Stimulated activated CD4-positive, alpha-beta T cell treated with anti-CD3 and anti-CD28 coated beads, Interleukin-1b, Interleukin-23, amount 100 ng/mL, for 48 hours (primary cell): ENCODE measurements at places on chromosomes 1 and 21.
A peak's percentile ranks its signal among the peaks of the same experiment; 100 is the strongest.

GRCh38 chr1:211305044-211305443 lies 21.6 kb upstream of the TRAF5 start:
- peak; percentile 69 for DNase-seq

- DNase-seq, result no peak
Observed at GRCh38 chr1:113199760-113200455, 126.9 kb downstream of the LRIG2 start.

GRCh38 chr1:234528074-234528865 lies 49.3 kb upstream of the TARBP1 start:
- no peak for DNase-seq

GRCh38 chr1:114620419-114620818 lies 39.0 kb upstream of the BCAS2 start:
- DNase-seq, result no peak

DNA sequence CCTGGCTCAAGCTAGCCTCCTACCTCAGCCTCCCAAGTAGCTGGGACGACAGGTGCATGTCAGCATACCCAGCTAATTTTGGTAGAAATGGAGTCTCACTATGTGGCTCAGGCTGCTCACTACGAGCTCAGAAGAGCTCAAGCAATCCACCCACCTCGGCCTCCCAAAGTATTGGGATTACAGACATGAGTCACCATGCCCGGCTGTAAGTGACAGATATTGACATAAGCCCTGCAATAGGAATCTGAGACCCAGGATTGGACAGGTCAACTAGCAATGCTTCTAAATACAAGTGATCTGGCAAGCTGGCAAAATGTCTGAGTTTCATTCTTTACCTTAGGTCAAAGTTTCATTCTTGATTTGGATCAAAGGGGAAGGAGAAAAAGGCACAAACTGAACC lies 40.5 kb upstream of the H6PD start:
- DNase-seq, result no peak

DNA sequence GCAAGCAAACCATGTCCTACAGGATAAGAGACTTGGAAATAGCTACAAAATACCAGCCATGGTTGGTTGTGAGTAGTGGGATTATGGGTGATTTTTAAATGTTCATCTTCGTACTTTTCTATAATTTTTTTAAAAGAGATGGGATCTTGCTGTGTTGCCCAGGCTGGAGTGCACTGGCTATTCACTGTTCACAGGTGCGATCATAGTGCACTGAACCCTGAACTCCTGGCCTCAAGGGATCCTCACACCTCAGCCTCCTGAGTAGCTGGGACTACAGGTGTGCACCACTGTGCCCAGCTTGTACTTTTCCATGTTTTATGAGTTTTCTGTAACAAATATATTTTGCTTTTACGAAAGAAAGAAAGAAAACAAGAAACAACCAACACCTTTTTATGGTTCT lies 224.2 kb downstream of the FOXD2 start:
- DNase-seq, result no peak

GRCh38 chr1:222754366-222755139 lies 17.6 kb downstream of the FAM177B start:
- DNase-seq, result no peak

GRCh38 chr1:33007190-33008050 lies 29.3 kb downstream of the AK2 start:
- DNase-seq, result no peak

DNA sequence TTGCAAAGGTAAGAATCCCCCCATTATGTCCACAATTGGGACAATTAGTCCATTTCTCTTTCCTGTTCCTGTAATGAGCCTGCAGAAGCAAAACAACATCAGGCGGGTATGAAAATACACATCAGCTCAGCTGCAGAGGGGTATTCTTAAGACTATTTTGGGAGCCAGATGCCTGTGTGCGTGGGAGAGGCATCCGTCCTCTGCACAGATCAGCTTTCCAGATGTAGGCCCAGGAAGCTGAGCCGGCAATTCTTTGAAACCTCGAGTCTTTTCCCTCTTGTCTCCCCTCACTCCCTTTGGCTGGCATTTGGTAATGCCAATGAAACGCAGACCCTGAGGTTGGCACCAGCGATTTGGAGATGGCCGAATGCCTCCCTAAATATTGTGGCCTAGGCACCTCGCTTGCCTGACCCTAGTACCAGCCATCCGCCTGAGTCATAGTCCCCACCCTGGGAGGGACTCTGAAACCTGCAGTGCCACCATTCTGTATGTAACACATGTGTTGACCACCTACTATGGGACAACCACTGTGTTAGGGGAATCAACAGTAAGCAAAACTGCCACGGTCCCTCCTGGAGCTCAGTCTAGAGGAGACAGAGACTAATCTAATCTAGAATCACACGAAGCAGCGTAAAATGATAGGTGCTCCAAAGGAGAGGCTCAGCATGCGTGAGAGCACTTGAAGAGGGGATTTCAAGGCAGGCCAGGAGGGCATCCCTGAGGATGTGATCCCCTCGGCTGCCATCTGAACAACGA lies 603.0 kb downstream of the MATN1 start:
- DNase-seq, result no peak

DNA sequence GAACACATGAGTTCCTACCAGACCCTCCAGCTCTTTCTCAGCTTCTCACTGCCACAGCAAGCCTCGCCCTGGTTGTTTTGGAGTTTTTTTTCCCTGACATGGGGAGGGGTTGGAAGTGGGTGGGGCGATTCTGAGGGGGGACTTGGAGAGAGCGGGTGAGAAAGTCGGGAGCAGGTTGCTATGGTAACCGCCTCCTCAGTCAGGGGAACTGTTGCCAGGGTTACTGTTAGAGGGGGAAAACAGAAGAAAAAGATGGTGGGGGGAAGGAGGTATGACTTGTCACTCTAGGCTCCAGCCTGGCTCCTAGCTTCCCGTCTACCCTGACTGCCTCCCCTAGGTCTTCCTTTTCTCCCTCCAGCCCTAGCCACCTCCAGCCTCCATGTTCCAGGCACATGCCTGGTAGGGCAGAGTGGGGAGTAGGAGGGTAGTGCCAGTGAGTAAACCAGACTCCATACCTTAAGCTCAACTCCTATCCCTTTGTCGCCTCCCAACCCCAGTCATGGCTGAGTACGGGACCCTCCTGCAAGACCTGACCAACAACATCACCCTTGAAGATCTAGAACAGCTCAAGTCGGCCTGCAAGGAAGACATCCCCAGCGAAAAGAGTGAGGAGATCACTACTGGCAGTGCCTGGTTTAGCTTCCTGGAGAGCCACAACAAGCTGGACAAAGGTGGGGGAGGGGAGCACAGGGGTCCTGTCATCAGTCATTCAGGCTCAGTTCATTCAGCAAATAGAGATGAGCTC lies 6.0 kb downstream of the PEA15 start:
- DNase-seq, result no peak

DNA sequence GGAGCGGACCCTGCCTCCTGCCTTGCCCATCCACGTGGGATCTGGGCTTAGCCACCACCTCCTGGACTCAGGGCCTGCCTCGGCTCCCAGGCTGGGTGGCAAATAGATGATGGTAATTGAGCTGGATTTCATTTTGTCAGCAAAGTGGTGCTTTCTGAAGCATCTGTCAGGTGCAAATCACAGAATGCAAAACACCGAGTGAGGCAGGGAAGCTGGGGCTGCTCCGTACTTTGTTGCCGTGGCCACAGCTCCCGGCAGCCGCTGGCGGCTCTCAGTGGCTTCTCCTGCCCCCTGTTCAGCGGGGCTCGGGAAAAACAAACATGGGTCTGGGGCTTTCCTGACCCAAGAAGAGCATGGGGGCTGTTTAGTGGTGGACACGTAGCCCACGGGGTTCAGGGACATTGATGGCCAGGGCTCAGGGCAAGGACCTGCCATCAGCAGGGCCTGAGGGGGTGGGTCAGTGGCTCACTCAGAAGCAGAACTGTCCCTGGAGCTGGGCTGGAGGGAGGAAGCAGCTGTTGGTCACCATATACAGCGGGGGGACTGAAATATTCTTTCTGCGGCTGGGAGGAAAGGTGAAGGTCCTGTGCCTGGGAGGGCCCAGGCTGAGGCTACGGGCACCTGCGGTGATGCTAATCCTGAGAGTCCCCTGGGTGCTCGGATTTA lies 130.0 kb upstream of the VAMP3 start:
- no peak for DNase-seq

DNA sequence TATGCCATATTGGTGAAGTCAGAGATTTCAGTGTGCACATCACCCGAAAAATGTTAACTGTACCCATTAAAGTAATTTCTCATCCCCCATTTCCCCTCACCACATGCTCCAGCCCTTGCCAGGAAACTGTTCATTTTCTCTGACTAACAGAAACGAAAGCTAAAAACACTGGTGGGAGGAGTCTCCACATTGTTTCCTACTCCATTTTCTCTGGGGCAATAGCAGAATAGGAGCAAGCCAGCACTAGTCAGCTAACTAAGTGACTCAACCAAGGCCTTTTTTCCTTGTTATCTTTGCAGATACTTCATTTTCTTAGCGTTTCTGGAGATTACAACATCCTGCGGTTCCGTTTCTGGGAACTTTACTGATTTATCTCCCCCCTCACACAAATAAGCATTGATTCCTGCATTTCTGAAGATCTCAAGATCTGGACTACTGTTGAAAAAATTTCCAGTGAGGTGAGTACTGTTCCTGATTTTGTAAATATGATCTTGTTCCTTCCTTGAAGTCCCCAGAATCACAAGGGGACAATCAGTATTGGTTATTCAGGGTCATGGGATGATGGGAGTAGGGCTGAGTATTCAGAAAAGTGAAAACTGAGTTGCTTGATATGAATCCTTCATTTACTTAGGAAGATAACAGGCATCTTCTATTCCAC lies at the start of gene IFI16:
Gene IFI16, plus strand, starts transcription at position 204 of the 658 bp plus-strand sequence. CDS start 4,774 bp downstream, outside the sequence.
- DNase-seq, result peak; percentile 72

DNA sequence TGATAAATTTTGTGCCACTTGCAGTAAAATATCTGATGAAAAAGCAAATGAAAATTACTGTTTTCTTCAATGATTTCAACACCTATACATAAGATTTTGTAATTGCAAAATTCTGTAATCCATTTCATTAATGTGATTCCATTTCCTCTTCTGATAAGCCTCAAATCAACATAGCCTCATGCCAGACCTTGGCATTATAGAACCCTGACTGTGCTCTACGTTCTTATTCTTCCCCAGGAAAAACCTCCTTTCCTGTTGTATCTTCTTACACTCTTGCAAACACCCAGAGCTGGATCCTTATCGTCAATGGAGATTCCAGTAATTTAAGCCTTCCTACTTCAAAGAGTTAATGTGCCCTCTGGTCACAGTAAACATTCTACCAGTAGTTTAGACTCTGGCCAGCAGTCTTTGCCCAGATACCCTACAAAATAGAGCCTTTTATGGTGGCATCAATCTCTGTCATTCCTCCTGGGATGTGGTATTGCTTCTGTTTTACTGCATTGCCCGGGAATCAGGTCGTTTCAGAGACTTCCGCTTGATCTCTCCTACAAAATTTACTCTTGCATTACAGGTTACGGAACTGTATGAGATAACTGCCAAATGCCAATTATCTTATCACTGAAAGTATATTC lies 48.5 kb upstream of the CHRM3 start:
- DNase-seq, result no peak

DNA sequence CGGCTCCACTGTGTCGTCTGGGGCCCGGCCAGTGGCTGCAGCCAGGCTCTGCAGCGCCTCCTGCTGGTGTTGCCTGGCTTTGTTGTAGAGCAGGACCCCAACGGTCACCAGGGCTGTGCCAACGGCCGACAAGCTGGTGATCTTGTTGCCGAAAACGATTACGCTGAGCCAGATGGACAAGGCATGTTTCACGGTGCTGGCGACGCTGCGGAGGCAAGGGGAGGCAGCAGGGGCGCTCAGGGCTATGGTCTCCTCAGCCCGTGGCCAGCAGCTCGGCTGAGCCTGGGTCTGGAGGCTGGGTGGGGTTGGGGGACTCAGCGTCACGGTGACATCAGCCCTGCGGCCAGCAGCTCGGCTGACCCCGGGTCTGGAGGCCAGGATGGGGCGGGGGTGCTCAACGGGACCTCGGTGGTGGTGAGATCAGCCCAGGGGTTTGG lies 7.0 kb upstream of the CDK11B start:
- peak; percentile 34 for DNase-seq

DNA sequence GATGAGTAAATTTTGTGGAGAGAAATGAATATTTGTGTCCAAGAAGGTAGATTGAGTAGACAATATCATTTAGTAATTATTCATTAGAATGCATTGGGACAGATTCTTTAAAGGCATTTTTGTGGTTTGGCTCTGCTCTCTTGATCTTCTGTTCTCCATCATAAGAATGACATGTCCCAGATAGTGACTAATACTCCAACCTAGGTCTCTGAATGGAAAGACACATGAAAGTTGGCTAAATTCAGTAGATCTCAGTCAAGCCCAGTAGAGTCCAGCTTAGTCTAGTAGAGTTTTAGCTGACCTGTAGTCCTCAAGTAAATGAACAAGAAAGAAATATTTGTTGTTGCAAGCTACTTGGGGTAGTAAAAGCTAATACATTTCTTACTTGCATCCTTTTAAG lies 61.8 kb upstream of the DNAH14 start:
- no peak for DNase-seq

GRCh38 chr1:202692959-202693555 lies 17.2 kb downstream of the SYT2 start:
- peak; percentile 56 for DNase-seq

GRCh38 chr1:225944387-225944786 lies 3.4 kb upstream of the LEFTY2 start:
- no peak for DNase-seq

DNA sequence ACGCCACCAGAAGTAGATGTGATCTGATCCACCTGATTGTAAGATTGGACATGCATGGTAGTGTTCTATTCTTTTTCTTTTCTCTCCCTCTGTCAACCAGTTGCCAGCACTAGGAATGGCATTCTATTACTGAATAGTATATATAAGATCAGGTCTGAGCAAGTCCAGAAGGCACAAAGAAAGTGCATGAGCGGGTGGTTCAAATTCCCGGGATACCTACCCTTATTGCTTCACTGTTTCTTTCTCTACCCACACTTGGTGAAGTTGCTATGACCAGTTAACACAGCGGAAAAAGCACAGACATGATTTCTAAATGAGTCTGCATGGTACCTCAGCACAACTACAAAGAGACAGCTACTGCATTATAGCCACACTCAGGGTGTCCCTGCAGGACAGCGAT lies 64.0 kb downstream of the SLC9A1 start:
- no peak for DNase-seq

- no peak for DNase-seq
Observed at GRCh38 chr1:28927266-28927647, 12.9 kb downstream of the EPB41 start.

GRCh38 chr1:220879509-220880361 lies 492 bp downstream of the HLX start:
- DNase-seq, result no peak

GRCh38 chr1:222182641-222183040 lies 365.3 kb downstream of the HHIPL2 start:
- DNase-seq, result no peak

- DNase-seq, result no peak
Observed at GRCh38 chr1:23611601-23612327, 52.5 kb upstream of the ID3 start.

DNA sequence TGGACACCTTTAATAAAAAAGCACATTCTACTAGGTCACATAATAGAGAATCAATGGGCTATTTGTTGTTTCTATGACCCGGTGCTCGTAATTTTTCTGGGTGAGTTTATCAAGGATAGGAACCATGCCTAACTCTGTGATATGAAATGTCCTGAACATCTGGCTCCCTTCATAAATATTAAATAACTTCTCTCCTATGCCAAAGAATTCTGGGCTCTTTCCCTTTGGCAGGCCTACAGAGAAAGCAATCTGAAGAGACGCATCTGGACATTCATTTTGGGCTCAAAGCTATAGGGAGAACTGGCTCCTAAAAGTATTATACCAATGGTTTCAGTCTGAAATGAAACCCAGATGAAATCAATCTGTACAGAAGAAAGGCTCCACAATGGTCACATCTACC lies 38.8 kb upstream of the ANGPTL7 start:
- no peak for DNase-seq

- no peak for DNase-seq
Observed at GRCh38 chr1:11488966-11489625, 10.1 kb downstream of the DISP3 start.
